Sigmoid colon (tissue), 7 donors: ENCODE measurements at places on chromosomes 6 and 20. TPM values are rescaled to one million over a fixed set of nuclear protein-coding genes. Genes with fewer than 3 reads are reported as not detected.

Gene AIF1
- total RNA-seq, result 35.2 TPM

DNA sequence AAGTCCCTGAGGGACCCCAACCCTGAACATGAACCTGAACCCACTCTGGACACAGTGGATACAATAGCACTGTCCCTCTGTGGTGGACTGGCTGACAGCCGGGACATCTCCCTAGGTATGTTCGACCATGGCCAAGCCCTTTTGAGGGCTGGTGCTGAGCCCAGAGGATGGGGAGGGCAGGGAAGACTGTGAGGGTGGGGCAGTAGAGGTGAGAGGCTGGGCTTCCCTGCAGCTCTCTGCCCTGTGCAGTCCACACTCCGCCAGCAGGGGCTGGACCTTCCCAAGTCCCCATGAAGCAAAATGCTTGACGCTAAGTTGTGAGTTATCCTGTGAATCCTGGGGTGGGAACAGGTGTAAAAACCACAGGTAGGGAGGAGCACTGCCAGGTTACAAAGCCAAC lies 11.5 kb downstream of the LPIN3 start:
- H3K27me3 ChIP-seq, result no peaks in the 10 kb centered on the region
- DNase-seq, result no peak
- no peak overlapping the region for H3K27ac ChIP-seq
- peaks cover 8% of the 10 kb centered on the region for H3K36me3 ChIP-seq
- H3K4me3 ChIP-seq, result no peak overlapping the region

DNA sequence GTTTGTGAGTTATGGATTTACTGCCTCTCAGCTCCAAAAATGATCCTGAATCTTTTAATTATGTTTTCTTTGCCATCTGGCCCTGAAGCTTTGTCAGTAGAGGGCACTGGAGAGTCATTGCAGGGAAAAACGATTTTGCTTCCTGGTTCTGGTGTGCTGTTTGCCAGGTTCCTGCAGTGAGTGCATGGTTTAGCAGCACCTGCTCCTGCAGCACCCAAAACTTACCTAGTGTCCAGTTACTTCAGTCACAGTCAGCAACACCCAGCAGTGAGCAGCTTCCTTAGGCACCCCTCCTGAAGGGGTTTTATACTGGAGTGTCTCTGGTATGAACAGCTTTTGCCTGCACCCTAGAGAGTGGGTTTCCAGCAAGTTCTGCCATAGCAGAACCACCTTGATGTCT lies 6.0 kb upstream of the TRIM26 start:
- H3K36me3 ChIP-seq, result no peaks in the 10 kb centered on the region

Gene PPIL4
- 31.3 TPM for total RNA-seq

Gene FABP7
- total RNA-seq, result not detected

- H3K4me1 ChIP-seq, result no peaks in the 10 kb centered on the region
- no peak for DNase-seq
Measured at GRCh38 chr6:30154709-30155519, 6.1 kb downstream of the TRIM10 start.

Gene OPRL1
- total RNA-seq, result 0.95 TPM

- H3K4me1 ChIP-seq, result no peaks in the 10 kb centered on the region
- H3K36me3 ChIP-seq, result no peaks in the 10 kb centered on the region
- no peak overlapping the region for H3K27ac ChIP-seq
- H3K27me3 ChIP-seq, result peaks cover 5% of the 10 kb centered on the region
Measured at GRCh38 chr20:22559711-22560318, 24.6 kb downstream of the FOXA2 start.

Gene XRN2
- total RNA-seq, result 53.5 TPM

- H3K27me3 ChIP-seq, result no peaks in the 10 kb centered on the region
- H3K4me3 ChIP-seq, result no peak overlapping the region
- no peak for DNase-seq
- peak overlapping the region; percentile 77 for H3K27ac ChIP-seq
- H3K4me1 ChIP-seq, result peaks cover 27% of the 10 kb centered on the region
Measured at GRCh38 chr6:52596371-52597028, 19.6 kb upstream of the TRAM2 start.

DNA sequence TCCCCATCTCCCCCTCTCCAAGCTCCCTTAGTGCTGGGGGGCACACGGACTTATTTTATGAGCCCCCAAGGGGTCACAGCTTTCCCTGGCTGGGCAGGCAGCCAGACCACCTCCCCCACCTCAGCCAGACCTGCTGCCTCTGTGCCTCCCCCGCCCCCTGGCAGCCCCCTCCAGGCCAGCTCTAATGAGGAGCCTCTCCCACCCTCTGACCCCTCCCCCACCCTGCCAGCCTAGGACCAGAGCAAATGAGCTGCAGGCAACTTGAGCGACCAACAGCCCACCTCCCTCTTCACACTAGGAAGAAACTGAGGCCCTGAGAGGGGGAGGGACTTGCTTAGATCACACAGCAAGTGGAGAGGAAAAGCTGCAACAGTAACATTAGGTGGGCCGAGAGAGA lies 1.9 kb downstream of the GDF5 start:
- no peaks in the 10 kb centered on the region for H3K36me3 ChIP-seq
- no peak for DNase-seq
- no peaks in the 10 kb centered on the region for H3K27me3 ChIP-seq
- H3K27ac ChIP-seq, result no peak overlapping the region
- H3K4me1 ChIP-seq, result peaks cover 36% of the 10 kb centered on the region

- H3K4me1 ChIP-seq, result no peaks in the 10 kb centered on the region
- H3K27me3 ChIP-seq, result no peaks in the 10 kb centered on the region
- H3K27ac ChIP-seq, result no peak overlapping the region
Measured at GRCh38 chr6:128033156-128033555, 132.3 kb upstream of the THEMIS start.

DNA sequence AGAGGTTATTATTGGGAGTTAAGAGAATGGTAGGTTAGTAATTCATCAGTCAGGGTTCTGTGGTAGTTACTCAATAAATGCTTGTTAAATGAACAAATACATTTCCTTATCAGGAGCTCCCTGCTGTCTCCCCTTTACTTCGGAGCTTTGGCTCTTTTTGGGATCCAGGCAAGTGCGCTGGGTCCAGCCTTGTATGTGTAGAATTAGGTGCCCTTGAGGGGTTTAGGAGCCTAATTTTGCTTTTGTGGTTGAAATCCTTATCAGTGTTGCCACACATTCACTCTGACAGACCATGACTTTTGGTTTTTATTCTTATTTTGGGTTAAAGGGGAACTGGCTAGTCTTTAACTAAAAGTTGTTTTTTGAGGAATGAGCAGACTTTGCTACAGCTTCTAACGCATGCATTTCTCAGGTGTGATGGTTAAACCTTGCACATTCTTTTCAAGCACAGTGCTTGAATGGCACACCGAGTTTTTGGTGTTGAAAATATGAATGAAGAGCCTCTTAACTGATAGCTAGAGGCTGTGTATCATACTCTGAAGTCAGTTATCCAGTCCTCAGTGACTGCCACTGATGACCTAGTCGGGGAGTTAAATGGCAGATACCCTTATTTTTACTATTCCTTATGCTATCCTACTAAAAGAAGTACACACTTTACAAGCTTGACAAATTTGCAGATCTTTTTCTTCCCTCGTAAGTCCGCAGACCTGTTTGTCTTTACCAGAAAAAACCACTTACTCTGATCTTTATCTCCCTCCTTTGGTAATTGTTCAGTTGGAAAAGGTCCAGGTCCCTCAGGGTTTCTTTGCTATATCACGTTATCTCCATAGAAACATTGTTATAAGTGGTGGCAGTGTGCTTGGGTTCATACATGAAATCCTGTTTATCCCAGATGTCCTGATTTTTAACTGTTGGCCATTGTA lies 50.7 kb upstream of the PLCG1 start:
- no peaks in the 10 kb centered on the region for H3K27me3 ChIP-seq
- H3K27ac ChIP-seq, result no peak overlapping the region
- H3K4me1 ChIP-seq, result peaks cover under 1% of the 10 kb centered on the region
- DNase-seq, result no peak
- no peak overlapping the region for H3K4me3 ChIP-seq
- H3K36me3 ChIP-seq, result peaks cover 8% of the 10 kb centered on the region
